A549 treated with CpdA at 1 μM for 4 hours (cell line): ENCODE measurements at places on chromosomes 6 and 20. TPM values are rescaled to one million over a fixed set of nuclear protein-coding genes. Genes with fewer than 3 reads are reported as not detected.

The NKX2-4 gene
- 0.06 TPM in 1 of 5 replicates, not detected in the others for total RNA-seq

The PKHD1 gene
- total RNA-seq, result not detected in 5 replicates

The PKIB gene
- total RNA-seq, result 0.36 to 1.4 TPM (median 0.66 TPM) in 5 replicates

The NFATC2 gene
- total RNA-seq, result 6.4 to 8.7 TPM (median 7.7 TPM) in 5 replicates

The DIDO1 gene
- total RNA-seq, result 21.5 to 25.3 TPM (median 22.7 TPM) in 5 replicates

The SLC35D3 gene
- total RNA-seq, result 0.06 to 0.15 TPM (median 0.06 TPM) in 4 of 5 replicates, not detected in the other

The SEMG1 gene
- total RNA-seq, result not detected in 5 replicates

The MAPK14 gene
- total RNA-seq, result 23.0 to 27.0 TPM (median 25.4 TPM) in 5 replicates

The CCDC170 gene
- 0.10 to 0.20 TPM (median 0.17 TPM) in 3 of 5 replicates, not detected in the others for total RNA-seq

The TCF21 gene
- 0.03 to 0.07 TPM (median 0.06 TPM) in 4 of 5 replicates, not detected in the other for total RNA-seq

The DEFB123 gene
- total RNA-seq, result not detected in 5 replicates

The PRICKLE4 gene
- 0.44 to 1.6 TPM (median 0.71 TPM) in 5 replicates for total RNA-seq

The SLC35F1 gene
- total RNA-seq, result 0.01 TPM in 1 of 5 replicates, not detected in the others

The ARMC2 gene
- total RNA-seq, result 1.4 to 2.3 TPM (median 1.9 TPM) in 5 replicates

The ANKRD66 gene
- not detected in 5 replicates for total RNA-seq

The LATS1 gene
- 5.8 to 7.6 TPM (median 7.5 TPM) in 5 replicates for total RNA-seq

The DPPA5 gene
- total RNA-seq, result not detected in 5 replicates

The ANKRD6 gene
- total RNA-seq, result 1.2 to 2.4 TPM (median 1.5 TPM) in 5 replicates
